Left renal cortex interstitium (tissue), 4 donors: ENCODE measurements at places on chromosomes 2 and 18. TPM values are rescaled to one million over a fixed set of nuclear protein-coding genes. Genes with fewer than 3 reads are reported as not detected.

Gene LIMS3
- 3.7 TPM for polyA plus RNA-seq

Gene SERPINB12
- polyA plus RNA-seq: not detected

Gene ALLC
- polyA plus RNA-seq: not detected

Gene MRPL19
- 71.0 TPM for polyA plus RNA-seq

Gene AGXT
- polyA plus RNA-seq: 0.08 TPM

Gene SERPINB4
- 0.08 TPM for polyA plus RNA-seq

Gene SERPINB10
- polyA plus RNA-seq: 0.19 TPM

Gene CHST9
- polyA plus RNA-seq: 4.9 TPM

Gene REG1B
- not detected for polyA plus RNA-seq

DNA sequence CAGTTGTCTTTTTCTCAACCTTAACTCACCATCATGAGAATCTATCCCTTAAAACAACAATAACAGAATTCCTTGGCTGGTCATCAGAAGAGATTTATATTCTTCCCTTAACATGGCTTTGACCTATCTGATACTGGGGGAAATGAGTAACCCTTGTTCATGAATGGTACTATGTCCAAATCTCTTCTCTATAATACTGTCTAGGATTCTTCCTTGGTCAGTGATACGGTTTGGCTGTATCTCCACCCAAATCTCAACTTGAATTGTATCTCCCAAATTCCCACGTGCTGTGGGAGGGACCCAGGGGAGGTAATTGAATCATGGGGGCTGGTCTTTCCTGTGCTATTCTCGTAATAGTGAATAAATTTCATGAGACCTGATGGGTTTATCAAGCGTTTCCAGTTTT is 282.0 kb upstream of the SIX2 start:
- DNase-seq: no peak

DNA sequence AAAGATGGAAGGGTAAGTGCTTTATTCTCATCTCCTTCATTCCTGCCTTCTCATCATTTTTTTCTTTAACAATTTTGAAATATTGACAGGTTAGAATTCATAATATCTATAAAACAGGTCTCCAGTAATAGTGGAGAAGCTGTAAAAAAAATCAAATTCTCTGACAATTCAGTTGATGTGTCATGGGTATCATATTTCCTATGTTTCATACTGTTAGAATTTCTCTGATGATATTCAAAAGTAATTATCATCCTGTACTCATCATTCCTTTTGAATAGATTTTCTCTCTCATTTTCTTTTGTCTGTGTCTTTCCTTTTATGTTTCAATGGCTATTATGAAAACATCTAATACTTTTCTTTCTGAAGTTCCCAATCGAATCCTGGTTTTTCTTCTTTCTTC is 97.7 kb downstream of the CPS1 start:
- no peak for DNase-seq

DNA sequence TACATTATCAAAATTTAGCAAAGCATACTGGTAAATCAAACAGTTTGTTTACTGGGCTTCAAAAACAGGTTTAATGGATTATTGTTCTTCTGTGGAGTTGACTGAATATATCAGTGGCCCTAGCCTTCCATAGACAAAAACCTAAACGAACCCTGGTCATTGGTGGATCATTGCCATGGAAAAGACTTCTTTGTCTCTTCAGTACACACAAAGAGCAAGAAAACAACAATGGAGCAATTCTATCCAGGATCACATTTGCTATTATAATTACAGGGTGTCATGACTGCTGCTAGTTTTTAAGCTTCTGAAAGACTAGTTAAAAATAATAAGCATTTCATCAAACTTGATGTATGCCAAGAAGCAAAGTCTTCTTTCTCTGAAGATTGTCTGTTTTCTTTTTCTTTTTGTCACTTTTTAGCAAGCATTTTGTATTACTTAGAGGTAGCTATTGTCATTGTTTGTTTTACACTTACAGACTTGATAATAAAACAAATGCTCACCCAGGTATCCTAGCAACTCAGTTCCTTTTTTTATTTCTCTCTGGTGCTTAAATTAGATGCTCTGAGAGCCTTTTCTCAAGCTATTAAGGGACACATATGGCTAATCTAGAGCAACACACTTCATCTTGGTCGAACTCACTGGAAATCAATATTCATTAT is 1228.7 kb upstream of the DDX18 start:
- DNase-seq: no peak

- DNase-seq: no peak
Measured at GRCh38 chr2:99975386-99975785, 167.0 kb downstream of the AFF3 start.

GRCh38 chr2:73972846-73973245 is 11.9 kb upstream of the TET3 start:
- DNase-seq: no peak

- no peak for DNase-seq
Measured at GRCh38 chr2:238445409-238446190, 18.9 kb downstream of the ASB1 start.

DNA sequence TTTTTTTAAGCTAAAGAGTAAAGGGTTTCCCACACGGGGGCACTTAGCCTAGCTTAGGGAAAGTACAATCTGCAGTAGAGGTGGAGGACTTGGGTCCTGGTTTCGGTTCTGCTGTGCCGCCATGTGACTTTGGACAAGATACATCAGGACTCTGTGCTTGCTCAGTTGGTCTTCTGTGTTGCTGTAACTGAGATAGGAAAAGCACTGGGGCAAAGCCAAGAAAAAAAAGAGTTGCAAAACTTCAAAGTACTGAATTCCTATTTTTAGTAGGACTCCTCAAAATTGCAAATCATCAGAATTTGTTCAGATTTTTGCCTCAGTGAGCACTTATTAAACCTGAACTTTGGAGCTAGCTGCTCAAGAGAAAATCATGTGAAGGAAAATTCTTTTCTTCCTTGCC is 96.3 kb upstream of the STON1 start:
- DNase-seq: no peak

DNA sequence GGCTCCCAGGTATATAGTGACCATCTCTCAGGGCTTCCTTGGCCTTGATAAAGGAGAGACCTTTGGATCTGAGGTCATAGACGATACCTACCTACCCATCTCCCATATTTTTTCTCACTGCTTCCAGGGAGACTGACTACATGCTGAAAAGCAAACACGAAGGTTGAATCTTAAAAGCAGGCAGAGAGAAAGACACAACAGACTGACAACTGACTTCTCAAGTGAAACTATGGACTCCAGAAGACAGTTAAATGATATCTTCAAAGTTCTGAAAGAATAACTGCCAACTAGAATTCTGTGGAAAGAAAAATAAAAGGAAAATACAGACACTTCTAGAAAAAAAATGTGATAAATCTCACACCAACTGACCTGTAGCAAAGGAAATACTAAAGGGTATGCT is 76.5 kb upstream of the HAAO start:
- DNase-seq: no peak

- no peak for DNase-seq
Measured at GRCh38 chr2:174195253-174195652, 53.1 kb downstream of the OLA1 start.

DNA sequence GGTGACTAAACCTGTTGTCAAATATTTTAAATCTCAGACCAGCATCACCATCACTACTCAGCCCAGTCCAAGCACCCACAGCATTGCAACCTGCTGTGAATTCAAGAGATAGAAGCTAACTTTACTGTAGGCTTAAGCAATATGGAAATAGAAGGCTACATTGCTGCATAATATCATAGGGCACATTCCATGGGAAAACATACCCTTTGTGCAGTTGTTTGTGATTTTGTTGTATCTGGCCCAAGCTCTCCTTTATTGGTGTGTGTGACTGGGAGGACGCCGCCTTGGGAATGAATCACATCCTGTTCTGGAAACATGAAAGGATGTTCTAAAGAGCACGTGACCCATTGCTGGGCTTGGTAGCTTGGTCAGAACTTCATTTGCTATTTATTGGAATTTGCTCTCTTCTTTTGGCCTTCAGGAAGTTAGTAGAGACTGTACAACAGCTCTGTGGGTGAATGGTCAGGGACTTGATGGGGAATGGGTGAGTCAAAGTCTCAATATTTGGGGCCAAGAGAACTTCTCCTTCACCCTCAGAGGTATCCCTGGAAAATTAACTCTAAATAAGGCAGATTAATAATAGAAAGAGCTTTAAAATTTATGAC is 106.8 kb upstream of the SERPINE2 start:
- no peak for DNase-seq

DNA sequence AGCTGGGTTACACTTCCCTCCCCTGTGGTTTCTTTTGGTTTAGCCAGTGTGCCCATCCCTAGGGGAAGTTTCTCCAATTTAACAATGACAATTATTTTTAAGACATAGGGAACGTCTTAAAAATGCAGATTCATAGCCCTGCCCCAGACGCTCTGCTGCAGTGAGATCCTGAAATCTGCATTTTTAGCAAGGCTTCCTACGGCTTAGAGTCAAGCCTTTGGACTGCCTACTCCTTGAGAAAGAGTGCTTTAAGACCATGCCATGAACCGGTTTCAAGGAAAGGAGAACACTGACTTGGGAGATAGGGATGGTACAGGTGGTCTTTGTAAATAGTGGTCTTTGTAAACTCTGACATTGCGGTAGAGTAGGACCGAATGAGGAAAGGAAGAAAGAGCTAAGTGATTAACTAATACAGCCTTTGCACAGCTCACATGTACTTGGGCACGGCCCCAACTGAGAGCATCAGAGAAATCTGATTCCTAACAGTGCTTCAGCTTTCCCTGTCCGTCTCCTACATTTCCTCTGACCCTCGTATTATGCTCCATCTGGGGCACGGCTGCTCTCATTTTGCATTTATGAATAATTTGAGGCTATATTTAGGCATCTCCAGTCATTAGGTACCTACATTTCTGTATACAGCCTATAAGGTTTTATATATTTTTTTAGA is 217.6 kb upstream of the TANK start:
- no peak for DNase-seq

- DNase-seq: no peak
Measured at GRCh38 chr2:162706770-162707169, 131.8 kb downstream of the KCNH7 start.

DNA sequence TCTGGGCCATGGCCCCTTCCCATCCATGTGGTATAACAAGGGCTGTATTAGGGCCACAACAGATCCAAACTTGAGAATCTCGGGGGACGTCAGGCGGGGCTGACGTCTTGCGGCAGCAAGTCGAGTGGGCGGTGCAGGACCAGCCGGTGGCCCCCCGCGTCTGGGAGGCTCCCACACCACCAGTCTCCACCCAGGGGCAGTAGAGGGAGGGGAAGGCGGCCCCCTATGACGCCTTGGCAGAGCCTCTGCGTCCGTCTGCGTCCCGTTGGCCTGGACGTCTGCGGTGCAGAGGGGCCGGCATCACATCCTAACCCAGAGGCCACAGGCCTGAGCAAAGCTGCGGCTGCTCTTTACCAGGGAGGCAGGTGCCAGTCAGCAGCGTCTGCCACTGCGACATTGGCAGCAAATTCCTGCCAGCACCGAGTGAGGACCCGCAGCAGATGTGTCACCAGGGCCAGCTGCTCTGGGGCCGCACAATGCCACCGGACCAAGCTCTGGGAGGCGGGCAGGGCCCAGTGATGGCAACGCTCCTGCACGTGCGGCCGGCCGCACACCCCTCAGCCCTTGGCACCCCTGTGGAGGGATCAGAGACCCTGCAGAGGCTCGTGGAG is 73.8 kb downstream of the KCNG2 start:
- DNase-seq: no peak

GRCh38 chr2:20677301-20678085 is 10.5 kb downstream of the GDF7 start:
- no peak for DNase-seq

GRCh38 chr2:132646540-132647108 is 23.4 kb downstream of the LYPD1 start:
- no peak for DNase-seq

GRCh38 chr2:166388481-166389070 is 12.8 kb upstream of the SCN9A start:
- DNase-seq: no peak

GRCh38 chr2:200033929-200034328 is 78.5 kb downstream of the MAIP1 start:
- no peak for DNase-seq

DNA sequence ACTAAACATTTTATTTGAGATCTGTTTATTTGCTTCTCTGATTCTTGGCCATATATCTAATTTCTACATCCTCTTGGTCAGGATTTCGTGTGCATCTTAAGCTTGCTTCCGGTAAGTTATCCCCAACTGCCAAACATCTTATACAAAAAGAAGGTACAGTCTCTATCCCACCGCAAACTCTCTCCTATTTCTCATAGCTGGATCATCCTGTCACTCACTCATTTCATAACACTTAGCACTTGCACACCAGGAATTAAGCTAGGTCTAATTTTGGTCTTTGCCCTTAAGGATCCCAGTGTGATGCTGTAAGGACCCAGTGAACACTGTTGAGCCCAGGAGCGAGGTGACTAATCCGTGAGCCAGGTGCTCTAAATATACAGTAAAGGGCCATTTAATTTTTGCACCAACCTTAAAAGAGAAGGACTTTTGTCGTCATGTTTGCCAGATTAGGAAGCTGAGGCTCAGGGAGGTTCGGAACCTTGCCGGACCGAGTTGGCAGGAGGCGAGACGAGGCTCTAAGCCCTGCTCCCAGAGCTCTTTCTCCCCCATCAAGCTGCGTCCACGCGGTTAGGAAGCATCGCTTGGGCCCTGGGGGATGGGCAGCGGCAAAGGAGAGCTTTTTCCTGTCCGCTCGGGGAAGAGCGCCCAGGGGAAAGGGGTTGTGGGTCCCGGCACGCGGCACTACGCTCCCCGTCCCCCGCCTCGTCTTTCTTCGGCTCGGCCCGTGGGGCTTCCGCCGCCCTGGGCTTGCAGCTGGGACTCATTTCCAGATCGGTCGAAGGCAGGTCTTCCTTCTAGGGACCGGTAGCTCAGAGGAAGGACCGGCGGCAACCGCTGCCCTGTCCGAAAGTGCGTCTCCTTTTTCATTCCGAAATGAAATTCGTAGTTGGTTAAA is 4.1 kb upstream of the ITPRIPL1 start:
- no peak for DNase-seq

DNA sequence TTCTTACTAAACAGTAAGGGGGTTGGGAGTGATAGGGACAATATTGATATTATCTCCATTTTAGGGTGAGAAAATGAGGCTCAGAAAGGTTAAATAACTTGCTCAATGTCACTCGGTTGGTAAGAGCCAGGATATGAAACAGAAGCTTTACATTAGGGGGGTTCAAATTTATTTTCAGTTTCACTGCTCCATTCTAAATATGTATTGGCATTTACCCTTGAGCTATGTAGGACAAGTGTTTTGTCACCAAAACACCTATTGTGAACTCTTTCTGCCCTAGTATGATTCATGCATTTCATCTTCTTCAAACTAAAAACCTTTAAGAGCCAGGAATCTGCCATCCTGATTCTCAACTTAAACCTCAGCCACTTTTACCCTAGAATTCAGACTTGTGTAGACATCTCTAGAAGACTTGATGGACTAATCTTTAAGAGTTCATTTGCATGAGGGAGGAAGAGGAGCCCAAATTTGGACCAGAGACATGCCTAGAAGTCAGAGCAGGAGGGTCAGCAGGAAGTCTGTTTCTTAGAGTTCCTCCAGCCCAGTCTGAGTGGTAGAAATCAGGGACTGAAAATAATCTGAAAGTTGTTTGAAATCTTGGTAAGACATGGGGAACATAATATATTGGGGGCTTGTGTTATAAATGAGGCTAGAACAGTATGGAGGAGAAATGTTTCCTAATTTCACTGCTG is 129.4 kb upstream of the ATP5MC3 start:
- DNase-seq: no peak
